ENCODE measurements at places on chromosomes 2 and 18. TPM values are rescaled to one million over a fixed set of nuclear protein-coding genes. Genes with fewer than 3 reads are reported as not detected.

DNA sequence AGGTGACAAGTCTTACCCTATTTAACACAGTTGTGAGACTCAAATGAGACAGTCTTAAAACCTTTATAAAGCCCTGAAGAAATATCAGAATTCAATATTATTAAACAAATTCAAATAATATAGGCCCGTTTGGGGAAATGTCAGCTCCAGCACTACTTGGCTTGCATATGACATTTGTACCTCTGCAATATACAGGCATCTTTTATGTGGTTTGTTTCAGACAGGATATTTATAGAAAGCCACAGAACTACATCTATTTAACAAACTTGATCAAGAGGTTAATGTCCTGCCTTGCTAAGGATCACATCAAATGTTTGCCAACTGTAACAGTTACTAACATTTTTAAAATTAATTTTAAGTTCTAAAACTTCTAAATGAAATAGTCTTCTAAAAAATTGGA is 3.2 kb upstream of the MREG start:
- no peak overlapping the region for H3K27ac ChIP-seq
- no peaks in the 10 kb centered on the region for H3K27me3 ChIP-seq
- H3K4me1 ChIP-seq: peaks cover 13% of the 10 kb centered on the region
- no peaks in the 10 kb centered on the region for H3K36me3 ChIP-seq

IL1R2 gene
- total RNA-seq: not detected

DNA sequence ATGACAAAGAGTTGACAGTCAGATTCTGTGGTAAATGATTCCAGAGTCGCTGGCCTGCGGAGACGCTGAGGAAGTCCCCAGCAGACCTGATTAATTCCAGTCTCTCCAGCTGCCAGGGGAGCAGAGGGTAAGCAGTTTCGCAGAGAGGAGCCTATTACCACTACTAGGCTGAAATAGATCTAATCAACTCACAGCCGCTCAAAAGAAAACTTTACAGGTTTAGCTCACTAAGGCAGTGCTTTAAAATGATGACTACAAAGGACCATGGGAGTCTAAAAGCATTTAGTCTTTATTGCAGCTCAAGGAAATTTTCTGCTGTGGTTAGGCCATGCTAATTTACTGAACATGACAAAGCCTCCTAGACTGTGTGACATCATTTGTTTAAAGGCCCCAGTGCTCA is 445.6 kb upstream of the POU3F3 start:
- H3K27me3 ChIP-seq: no peaks in the 10 kb centered on the region
- 0 out of 2 replicates have a peak overlapping the region, but pooled peaks have one; percentile 23 for H3K27ac ChIP-seq
- DNase-seq: peak; percentile 27

DNA sequence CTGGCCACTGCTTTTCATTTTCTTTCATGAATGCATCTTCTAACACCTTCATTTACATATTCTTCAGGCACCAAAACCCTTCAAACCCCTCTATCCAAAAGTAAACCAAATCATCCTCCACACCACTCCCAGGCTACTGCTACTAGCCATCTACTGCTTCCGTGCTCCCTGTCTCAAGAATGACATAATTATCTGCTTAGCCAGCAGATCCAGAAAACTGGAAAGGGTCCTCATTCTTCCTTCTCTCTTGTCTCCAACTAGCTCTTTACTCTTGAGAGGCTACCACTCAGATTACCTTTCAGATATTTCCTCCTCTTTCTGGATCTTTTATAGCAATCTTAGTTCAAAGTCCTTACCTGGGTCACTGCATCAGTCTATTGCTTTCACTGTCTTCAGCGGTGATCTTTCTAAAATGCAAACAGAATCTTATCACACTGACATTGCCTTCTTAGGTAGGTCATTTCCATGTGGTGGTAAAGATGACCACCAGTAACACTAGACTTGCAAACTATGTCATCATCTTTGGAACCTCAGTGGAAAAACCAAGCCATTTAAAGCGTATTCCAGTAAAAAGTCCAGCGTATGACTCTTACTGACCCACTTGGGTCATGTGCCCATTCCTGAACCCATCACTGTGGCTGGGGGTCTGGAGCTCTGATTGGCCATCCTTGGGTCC is 15.8 kb upstream of the NEDD4L start:
- peaks cover 15% of the 10 kb centered on the region for H3K4me1 ChIP-seq
- H3K36me3 ChIP-seq: no peaks in the 10 kb centered on the region
- DNase-seq: no peak
- H3K27me3 ChIP-seq: no peaks in the 10 kb centered on the region
- H3K4me3 ChIP-seq: no peak overlapping the region

DNA sequence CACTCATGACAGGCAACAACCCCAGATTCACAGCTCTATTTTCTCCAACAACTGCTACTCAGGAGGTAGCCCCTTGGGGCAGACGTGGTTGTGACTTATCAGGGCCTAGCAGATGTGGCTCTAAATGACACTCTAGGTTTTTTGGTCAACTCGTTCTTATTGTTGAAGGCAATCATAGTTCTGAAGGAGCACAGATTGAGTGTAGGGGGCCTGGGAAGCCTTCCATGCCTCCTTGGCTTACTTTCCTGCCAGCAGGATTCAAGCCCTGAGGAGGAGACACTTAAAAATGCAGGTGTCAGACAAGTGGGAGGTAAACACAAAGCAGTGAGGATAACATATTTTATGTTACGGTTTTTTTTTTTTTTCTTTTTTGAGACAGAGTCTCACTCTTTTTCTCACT is 23.5 kb upstream of the SUCLG1 start:
- H3K4me1 ChIP-seq: no peaks in the 10 kb centered on the region
- no peaks in the 10 kb centered on the region for H3K27me3 ChIP-seq
- H3K36me3 ChIP-seq: no peaks in the 10 kb centered on the region
- no peak overlapping the region for H3K27ac ChIP-seq
